ENCODE measurements at places on chromosomes 3 and 15.
A peak's percentile ranks its signal among the peaks of the same experiment; 100 is the strongest.

- DNase-seq: no peak
Observed at GRCh38 chr3:123420416-123420968, 28.4 kb downstream of the ADCY5 start.

DNA sequence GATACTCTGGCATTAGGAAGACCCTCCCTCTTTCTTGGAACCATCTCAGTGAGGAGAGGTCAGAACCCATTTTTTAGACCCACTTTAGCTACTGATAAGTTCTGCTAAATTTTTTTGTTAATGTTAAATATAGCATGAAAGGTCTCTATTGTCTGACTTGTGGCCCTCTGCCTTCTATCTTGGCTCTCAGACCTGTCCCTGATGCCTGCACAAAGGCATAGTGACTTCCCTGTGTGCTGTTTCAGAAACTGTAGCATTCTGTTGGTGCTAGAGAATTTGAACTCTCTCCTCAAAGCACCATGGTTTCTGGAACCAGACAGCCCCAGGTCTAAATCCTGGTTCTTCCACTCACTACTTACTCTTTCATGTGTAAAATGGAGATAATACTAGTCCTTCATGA, 15.4 kb downstream of the MAPKBP1 start:
- DNase-seq: no peak

GRCh38 chr15:93052090-93052879, 36.7 kb downstream of the RGMA start:
- DNase-seq: no peak

DNA sequence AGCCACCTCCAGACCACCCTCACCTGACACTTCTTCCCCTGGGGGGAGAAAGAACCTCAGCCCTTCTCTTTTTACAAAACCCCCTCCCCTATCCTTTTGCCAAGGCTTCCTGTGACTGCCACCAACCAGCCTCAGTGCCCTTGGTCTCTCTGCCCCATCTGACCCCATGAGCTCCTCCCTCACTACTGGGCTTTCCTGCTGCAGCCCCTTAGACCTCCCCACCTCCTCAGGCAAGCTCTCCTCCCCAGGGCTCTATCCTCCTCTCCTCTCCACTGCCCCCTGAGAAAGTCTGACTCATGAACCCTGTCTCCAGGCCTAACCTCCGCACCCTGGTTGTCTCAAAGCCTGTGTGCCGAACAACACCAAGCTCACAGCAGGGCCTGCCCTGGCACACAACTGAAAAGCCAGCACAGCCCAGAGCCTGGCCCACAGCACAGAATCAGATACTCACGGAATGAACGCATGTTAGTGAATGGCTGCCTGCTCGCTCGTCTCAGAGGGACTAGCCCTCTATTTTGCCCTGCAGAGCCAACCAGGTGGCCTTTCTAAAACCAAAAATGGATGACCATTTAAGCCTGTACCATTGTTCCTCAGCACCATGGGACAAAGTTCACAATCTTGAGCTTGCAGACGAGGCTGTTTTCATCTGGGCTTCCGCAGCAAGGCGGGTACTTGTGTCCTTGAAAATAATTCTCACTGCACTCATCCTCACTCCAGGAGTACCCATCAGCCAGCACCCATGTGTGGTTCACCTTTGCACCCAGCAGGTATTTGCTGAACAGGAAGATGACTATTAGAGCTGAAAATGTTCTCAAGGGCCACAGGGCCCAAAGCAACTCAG, 1.7 kb downstream of the CHDH start:
- no peak for DNase-seq

DNA sequence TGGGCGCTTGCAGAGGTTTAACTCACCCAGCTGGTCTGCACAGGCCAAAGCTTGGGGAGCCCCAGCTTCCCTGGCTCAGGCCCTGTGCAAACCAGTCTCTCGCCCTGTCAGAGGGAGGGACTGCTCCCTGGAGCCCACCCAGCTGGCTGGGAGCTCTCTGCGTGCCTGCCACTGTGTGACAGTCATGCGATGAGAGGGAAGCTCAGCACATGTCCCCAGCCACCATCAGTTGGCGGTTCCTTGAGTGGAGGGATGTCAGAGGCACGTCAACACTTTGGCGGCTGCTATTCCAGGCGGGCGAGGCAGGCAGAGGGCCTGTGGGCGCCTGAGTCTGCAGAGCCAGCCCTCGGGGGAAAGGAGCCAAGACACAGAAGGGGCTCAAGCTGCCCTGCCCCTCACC, 324.6 kb downstream of the UACA start:
- no peak for DNase-seq

- DNase-seq: no peak
Observed at GRCh38 chr3:53725387-53725995, 120.7 kb downstream of the CHDH start.

GRCh38 chr3:135154186-135154585, 359.1 kb downstream of the EPHB1 start:
- no peak for DNase-seq

DNA sequence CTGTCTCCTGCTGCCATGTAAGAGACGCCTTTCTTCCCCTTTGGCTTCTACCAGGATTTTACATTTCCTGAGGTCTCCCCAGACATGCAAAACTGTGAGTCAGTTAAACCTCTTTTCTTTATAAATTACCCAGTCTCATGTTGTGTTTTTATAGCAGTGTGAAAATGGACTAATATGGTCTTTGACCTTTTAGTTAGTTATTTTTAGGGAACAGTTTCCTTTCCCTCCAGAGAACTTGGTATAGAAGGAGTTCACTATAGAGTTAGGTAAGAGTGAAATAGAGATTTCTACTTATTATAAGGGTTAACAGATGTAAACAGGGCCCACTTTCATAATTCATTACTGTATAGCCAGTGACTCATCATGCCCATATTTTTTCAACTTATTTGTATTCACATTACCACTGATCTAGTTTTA, 170.9 kb downstream of the UNC13C start:
- DNase-seq: no peak

- DNase-seq: no peak
Observed at GRCh38 chr3:79329154-79329553, 438.6 kb downstream of the ROBO1 start.

DNA sequence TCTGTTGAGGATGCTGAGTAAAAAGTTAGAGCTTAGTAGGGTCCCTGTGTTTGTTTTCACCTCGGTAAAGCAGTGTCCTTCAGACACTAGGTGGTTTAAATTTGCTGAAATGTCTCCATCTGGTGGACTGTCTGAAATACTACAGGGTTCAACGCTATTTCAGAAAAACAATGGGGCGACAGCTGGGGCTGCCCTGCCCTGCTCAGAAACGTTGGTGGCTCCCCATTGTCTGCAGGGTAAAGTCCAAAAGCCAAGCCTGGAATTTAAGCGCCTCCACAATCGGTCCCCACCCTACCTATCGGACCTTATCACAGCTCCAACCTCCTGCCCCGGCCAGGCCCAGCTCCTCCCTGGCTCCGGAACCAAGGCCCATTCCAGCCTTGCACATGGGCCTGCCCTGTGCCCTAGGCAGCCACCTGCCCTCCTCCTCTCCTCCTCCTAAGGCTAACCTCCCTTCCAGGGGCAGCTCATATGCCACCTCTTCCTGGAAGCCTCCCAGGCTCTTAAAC, 4.3 kb upstream of the TSEN2 start:
- DNase-seq: peak; percentile 77

GRCh38 chr3:183202004-183202722, 39.6 kb upstream of the LAMP3 start:
- peak; percentile 25 for DNase-seq

GRCh38 chr15:30953731-30954378, 37.6 kb downstream of the MTMR10 start:
- peak; percentile 61 for DNase-seq

GRCh38 chr3:12859840-12860239, 18.5 kb upstream of the RPL32 start:
- DNase-seq: no peak

GRCh38 chr15:68353421-68354135, 76.0 kb downstream of the FEM1B start:
- no peak for DNase-seq

- DNase-seq: no peak
Observed at GRCh38 chr15:47035475-47036406, 681.6 kb upstream of the SEMA6D start.

GRCh38 chr3:15978801-15979200, 181.0 kb upstream of the ANKRD28 start:
- no peak for DNase-seq

DNA sequence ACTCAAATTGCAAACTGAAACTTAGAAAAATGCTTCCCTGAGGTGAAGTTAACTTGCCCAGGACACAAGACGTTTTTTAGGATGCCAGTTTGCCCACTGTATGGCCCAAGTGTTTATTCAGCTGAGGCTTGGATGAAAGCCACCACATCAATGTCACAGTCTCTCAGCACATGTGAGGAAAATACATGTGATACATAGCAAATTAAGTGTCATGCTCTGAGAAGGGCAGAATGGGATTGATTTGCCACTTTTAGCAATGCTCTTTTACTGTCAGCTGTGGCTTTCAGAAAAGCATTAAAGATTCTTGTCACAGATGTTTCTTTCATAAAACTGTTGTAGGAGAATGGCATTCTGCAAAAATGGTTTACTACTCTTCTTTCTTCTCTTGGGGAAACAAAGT, 165.5 kb downstream of the ZIC1 start:
- no peak for DNase-seq

- DNase-seq: no peak
Observed at GRCh38 chr15:91566141-91566540, 287.4 kb upstream of the SLCO3A1 start.

DNA sequence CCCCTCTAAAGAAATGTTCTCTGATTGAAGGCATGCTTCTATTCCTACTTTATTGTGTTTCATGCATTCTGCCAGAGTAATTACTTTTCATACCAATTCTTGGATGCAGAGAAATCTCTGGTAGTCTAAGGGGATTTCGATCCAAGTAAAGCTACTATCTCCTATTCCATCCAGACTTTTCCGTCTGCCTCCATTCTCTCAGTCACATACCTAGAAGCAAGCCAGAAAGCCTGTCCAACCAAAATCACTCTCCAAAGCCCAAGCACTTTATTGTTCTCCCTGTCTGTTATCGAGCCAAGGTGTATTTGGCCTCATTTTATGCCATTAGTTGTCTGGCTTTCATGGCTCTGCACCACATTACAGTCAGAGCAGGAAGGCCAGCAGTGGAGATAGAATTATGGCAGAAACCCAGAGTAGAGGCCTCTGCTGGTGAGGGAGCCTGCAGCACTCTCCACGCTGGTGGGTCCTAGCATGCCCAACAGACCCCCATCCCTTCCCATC, 95.9 kb downstream of the SLC49A4 start:
- DNase-seq: no peak

DNA sequence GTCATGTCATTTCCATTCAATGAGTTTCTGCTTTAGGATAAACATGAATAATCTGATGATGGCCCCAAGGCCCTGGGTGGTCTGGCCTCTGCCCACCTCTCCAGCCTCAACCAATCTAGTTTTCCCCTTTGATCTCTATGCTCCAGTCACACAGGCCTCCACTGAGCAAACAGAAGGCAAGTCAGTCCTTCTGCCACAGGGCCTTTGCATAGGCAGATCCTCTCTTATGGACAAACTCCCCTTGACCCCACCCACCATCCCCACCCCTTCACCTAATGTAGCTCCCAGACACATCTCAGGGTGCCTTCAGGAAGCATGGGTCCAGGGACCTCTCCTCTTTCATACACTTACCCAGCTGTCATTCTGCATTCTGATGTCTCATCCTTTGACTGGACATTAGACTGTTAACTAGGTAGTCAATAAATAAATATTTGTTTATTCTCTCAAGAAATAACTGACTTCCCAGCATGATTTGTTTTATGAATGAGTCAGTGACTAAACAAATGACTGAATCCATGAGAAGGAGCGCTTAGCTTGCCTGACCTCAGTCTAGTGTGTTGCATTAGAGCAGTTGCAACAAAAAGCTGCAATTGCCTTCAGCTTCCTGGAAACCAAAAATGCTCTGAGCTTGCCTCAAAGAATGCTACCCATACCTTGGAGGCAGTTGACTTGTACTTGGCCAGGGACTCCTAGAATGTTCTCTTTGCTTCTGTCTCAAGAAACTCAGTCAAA, 386.6 kb upstream of the WNT5A start:
- DNase-seq: no peak

DNA sequence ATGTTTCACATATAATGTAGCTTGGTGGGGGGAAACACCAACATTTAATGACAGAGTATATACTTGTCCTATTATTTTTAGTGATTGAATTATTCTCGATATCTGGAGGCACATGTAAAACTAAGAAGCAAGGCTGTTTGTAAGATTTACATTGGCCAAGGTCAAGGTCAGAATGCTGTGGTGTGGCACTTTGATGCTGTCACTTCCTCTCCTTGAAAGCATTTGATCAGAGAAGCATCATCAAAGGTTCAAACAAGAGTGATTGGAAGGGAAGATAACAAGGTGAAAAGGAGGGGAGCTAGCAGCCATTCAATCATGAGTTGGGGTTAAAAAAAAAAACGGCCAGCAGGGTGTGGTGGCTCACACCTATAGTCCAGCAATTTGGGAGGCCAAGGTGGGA, 26.4 kb downstream of the RTF1 start:
- DNase-seq: no peak

GRCh38 chr3:177946936-177947335, 589.3 kb upstream of the KCNMB2 start:
- no peak for DNase-seq

DNA sequence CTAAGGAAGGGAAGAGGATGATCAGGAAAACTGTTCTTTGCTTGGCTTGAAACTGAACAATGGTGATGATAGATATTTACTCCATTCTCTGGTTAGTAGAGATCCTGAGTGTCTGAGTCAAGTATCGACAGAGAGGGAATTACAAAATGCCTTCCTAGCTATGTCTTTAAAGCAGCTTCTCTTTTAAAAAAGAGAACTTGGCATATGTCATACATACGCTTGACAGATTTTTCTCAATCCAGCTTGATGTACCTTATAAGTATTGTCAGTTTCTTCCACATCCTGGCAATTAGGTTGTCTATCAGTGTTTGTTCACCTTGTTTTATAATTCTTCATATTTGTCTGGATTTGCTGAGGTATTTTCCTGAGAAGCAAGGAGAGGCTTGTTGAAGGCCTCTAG, 5.0 kb upstream of the EPHB1 start:
- no peak for DNase-seq

- no peak for DNase-seq
Observed at GRCh38 chr3:170753421-170754310, 116.3 kb downstream of the RPL22L1 start.

DNA sequence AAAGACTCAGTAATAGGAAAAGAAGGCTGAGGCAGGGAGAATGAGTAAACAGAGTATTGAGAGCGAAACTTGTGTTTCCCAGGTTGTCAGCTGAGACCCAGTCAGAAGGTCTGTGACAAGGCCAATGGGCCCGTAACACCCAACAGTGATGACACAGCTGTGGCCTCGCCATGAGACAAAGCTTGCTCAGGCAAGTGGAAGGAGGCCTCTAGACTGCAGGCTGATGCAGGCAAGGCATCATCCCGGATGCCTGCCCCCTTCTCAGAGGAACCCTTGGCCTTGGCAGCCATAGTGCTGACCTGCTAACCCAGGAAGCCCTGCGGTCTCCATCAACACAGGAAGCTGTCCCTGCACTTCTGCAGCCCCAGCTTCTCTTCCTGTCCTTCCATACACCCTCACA, 15.4 kb downstream of the RAB6B start:
- DNase-seq: peak; percentile 59

DNA sequence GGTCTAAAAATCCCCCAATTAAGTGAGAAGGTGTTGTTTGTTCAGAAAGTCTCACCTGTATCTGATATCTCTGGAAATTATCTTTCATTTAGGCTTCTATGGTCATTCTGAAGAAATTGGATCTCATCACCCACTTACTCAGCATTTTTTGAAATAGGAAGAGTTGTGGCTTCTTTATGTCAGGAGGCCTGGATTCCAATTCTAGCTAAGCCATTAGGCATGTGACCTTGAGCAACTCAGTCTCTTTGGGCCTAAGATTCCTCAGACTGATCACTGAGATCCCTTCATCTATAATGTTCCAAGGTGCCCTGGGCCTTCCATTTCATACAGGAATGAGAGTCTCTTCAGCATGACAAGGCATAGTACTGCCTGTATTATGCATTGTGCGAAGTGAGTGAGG, 70.3 kb downstream of the ARHGEF26 start:
- no peak for DNase-seq

All from activated CD4-positive, alpha-beta T cell treated with anti-CD3 and anti-CD28 coated beads, Interleukin-2, amount 50 U/mL, for 16 hours (primary cell).